ENCODE measurements at places on chromosomes 11 and 22. TPM values are rescaled to one million over a fixed set of nuclear protein-coding genes. Genes with fewer than 3 reads are reported as not detected.

The CARD16 gene
- total RNA-seq = 11.0 TPM

The ANGPTL5 gene
- 1.5 TPM for total RNA-seq

The TMEM45B gene
- not detected for total RNA-seq

The DEFB131B gene
- total RNA-seq = not detected

The FAM180B gene
- not detected for total RNA-seq

The KIRREL3 gene
- 0.74 TPM for total RNA-seq

The YAP1 gene
- total RNA-seq = 97.4 TPM

The TCN2 gene
- 10.9 TPM for total RNA-seq

The TYR gene
- not detected for total RNA-seq

The NAALADL1 gene
- total RNA-seq = 9.8 TPM

The PLA2G6 gene
- 25.2 TPM for total RNA-seq

The POU2AF2 gene
- not detected for total RNA-seq

The OR56A5 gene
- total RNA-seq = not detected

The CCDC157 gene
- total RNA-seq = 2.1 TPM

The SHANK2 gene
- total RNA-seq = 0.26 TPM

The CLP1 gene
- 6.4 TPM for total RNA-seq

The C22orf42 gene
- not detected for total RNA-seq

The TMPRSS13 gene
- total RNA-seq = not detected

The OR4A5 gene
- total RNA-seq = not detected

The CLDN5 gene
- total RNA-seq = 12.8 TPM

The TSPAN18 gene
- total RNA-seq = 192 TPM

The TMEM86A gene
- total RNA-seq = 6.8 TPM

The SH3BP1 gene
- total RNA-seq = 3.3 TPM

The MAJIN gene
- not detected for total RNA-seq

The HIRA gene
- total RNA-seq = 16.1 TPM

The EMID1 gene
- total RNA-seq = 1.6 TPM

The SYTL2 gene
- 6.8 TPM for total RNA-seq

The HTR3A gene
- not detected for total RNA-seq

The LMNTD2 gene
- 0.65 TPM for total RNA-seq

The XKR3 gene
- total RNA-seq = not detected

The FZD4 gene
- 24.2 TPM for total RNA-seq

The OTOG gene
- total RNA-seq = not detected

The NXPE2 gene
- 0.40 TPM for total RNA-seq

The BTG4 gene
- not detected for total RNA-seq

The SPDYC gene
- total RNA-seq = not detected

The ADORA2A gene
- 4.5 TPM for total RNA-seq

The NRGN gene
- 5.3 TPM for total RNA-seq

The DENND6B gene
- total RNA-seq = 3.1 TPM

The PITPNM1 gene
- total RNA-seq = 26.3 TPM

Measured in right cardiac atrium (tissue), 5 donors.